ENCODE measurements at places on chromosomes 3 and 15. TPM values are rescaled to one million over a fixed set of nuclear protein-coding genes. Genes with fewer than 3 reads are reported as not detected.
A peak's percentile ranks its signal among the peaks of the same experiment; 100 is the strongest.

- DNase-seq = peak; percentile 96
Observed at GRCh38 chr3:44729384-44729910, at the start of gene ZNF501. Gene ZNF501 (plus strand): TSS chr3:44729635. CDS start chr3:44734422, 4,787 bp downstream.

The ACY1 gene
- 133 TPM for total RNA-seq

The SERINC4 gene
- 0.16 TPM for total RNA-seq

GRCh38 chr3:160804762-160805161 is 48.7 kb downstream of the PPM1L start:
- no peak for DNase-seq

- no peak for DNase-seq
Observed at GRCh38 chr3:139521144-139521543, 18.4 kb downstream of the RBP1 start.

DNA sequence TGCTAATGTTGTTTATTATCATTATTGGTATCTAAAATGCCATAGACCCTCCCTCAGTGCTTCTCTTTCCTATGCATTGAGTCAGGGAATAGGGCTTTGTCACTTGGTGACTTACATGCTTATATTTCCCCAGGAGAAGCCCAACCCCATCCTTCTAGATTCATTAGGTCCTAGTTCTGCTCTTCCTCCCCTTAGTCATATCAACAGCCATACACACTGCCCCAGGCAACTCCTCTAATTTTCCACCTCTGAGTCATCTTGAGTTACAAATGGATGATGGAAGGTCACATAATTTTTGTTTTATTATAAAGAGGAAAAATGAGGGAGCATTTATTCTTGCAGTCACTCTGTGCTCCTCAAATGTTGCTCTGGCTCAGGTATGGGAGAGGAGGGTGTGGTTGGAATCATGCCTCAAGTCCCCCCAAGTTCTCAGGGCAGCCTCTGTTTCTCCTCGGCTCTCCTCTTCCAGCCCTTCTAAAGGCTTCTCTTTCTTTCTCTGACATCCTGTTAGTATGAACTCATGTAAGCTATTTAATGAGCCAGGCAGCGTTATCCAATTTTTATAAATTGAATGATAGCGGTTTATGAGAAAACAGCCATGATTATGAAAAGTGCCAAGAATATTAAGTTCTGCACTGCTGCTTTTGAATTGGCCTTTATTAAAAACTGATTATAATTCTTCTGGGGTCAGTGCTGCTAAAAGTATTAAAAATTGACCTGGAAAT is 45.6 kb upstream of the FSTL1 start:
- DNase-seq = no peak

The THSD4 gene
- 27.1 TPM for total RNA-seq

The ADCY5 gene
- 72.6 TPM for total RNA-seq

The ECE2 gene
- total RNA-seq = 0.19 TPM

GRCh38 chr3:37219266-37219665 is 44.9 kb upstream of the LRRFIP2 start:
- DNase-seq = no peak

The VEPH1 gene
- total RNA-seq = 6.3 TPM

- DNase-seq = no peak
Observed at GRCh38 chr15:69225355-69226022, 65.1 kb downstream of the GLCE start.

- no peak for DNase-seq
Observed at GRCh38 chr3:82005266-82005665, 243.8 kb upstream of the GBE1 start.

- no peak for DNase-seq
Observed at GRCh38 chr15:79140846-79141570, 50.4 kb upstream of the RASGRF1 start.

DNA sequence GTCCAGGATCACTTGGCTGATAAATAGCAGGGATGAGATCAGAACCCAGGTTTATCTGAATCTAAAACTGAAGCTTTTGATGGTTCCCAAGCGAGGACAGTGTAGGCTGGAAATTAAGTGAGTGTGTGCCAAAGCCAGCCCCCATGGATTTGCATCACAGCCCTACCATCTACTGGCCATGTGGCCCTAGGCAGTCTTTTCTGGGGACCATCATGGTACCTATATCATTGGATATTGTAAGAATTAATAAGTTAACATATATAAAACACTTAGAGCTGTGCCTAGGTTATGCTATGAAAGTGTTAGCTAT is 32.8 kb upstream of the SSR3 start:
- DNase-seq = no peak

DNA sequence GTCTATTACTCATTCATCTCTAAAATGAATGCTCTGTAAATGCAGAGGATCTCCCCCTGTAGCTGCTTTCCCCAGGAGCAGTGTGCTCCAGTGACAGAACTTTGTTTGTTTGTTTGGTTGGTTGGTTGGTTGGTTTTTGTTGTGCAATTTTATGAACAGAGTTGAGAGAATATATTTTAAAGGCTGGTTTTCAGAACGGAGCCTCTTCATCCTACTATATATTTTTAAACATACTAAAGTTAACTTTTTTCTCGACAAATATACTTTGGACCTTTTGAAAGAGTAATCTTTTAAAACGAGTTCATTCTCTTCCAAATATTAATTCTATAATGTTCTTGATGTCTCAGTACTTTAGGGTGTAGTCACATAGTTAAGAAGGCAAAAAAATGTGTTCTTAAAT is 20.2 kb downstream of the RYR3 start:
- DNase-seq = no peak

The TNFAIP8L3 gene
- total RNA-seq = 8.2 TPM

- DNase-seq = no peak
Observed at GRCh38 chr3:155554777-155555451, 190.0 kb downstream of the PLCH1 start.

GRCh38 chr3:116155841-116156240 is 289.4 kb downstream of the LSAMP start:
- no peak for DNase-seq

DNA sequence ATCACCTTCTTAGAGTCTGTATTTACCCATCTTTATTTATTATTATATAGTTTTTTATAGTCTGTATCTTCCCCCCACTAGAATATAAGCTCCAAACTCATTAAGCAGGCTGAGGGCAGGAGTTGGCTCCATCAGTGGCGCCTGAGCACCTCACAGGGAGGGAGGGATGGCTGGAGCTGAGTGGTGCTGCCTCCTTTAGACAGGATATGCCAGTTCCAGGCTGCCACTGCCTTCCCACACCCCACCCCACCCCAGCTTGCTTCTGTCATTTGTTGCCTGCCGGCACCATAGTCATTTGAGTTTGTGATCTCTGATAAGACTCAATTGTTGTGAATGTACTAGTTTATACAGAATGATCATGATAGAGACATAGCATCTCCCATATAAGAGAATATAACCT is 85.5 kb downstream of the KLHL25 start:
- DNase-seq = no peak

DNA sequence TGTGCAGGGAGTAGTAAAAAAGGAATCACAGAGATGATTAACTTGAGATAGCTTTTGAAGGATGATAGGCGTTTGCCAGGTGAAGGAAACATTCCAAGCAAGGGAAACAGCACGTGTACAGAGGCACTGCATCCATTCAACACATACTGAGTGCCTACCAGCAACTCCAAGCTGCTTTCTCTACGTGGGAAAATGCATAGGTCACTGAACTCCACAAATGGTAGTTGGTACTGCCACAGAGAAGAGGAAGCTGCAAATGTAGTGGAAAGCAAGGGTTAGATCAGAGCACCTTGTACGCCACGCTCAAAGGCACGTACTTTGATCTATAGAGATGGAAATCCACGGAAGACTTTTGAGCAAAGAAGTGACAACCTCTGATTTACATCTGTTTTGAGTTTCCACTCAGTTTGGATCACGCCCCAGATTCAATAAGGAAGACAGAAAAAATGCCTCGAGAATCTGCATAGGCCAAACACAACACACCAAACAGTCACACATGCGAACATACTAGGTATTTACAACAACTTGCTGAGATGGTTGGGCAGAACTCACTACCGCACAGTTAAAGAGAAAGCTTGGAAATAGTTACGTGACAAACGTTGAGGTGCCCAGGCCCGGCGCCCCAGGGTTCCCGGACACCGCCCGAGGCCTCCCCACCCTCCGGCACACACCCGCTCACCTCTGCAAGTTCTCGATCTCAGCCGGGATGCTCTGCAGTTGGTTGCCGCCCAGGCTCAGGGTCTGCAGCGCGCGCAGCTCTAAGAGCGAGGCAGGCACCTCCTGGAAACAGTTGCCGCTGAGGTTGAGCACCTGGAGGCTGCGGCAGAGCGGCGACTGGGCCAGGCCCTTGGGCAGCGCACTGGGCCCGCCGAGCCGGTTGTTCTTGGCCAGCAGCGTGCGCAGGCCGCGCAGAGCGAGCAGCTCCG is 826 bp downstream of the LRRC58 start:
- no peak for DNase-seq

DNA sequence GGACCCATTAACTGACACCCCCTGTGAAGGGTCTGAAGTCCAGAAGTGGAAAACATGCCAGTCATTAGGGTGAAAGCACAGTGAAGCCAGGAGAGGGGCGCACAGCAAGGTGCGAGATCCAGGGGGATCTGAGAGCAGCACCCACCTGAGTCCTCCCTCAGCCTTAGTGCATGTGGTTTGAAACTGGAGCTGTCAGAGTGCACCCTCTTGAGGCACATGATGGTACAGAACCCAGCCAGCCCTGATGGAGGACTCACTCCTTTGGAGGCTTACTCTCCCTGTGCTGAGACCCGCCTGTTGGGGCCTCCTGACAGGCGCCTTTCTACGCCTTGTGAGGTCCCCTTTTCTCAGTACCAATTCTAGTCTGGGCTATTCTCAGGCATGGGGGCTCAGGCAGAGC is 77.8 kb downstream of the IL20RB start:
- no peak for DNase-seq

- peak; percentile 63 for DNase-seq
Observed at GRCh38 chr3:31448035-31448881, 84.5 kb upstream of the STT3B start.

The HDC gene
- total RNA-seq = 0.52 TPM

The PLSCR2 gene
- 0.82 TPM for total RNA-seq

The KCNAB1 gene
- total RNA-seq = 1.2 TPM

- DNase-seq = no peak
Observed at GRCh38 chr3:58464866-58465265, 27.0 kb upstream of the KCTD6 start.

The ACOX2 gene
- total RNA-seq = 48.9 TPM

The ADAMTS17 gene
- 5.2 TPM for total RNA-seq

The GUCA1C gene
- not detected for total RNA-seq

GRCh38 chr15:31070867-31071266 is 30.7 kb downstream of the TRPM1 start:
- no peak for DNase-seq

The FOXB1 gene
- total RNA-seq = not detected

DNA sequence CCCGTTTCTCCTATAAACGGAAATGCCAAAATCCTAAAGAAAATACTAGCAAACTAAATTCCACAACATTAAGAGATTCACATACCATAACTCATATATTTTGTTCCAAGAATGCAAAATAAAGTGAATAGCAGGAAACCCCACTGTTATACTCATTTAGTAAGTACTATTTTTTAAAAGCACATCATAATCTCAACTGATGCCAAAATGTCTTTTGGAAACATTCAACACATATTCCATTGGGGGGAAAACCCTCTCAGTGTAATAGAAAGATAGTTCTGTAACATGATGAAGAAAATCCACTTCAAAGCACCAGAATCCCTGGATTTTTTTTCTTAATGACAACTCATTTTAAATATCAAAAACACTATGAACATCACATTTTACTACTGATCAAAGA is 93.0 kb upstream of the EIF1B start:
- DNase-seq = no peak

GRCh38 chr3:156478891-156479290 is 76.0 kb downstream of the SSR3 start:
- DNase-seq = no peak

GRCh38 chr15:34284937-34285336 is 52.6 kb downstream of the SLC12A6 start:
- DNase-seq = no peak

DNA sequence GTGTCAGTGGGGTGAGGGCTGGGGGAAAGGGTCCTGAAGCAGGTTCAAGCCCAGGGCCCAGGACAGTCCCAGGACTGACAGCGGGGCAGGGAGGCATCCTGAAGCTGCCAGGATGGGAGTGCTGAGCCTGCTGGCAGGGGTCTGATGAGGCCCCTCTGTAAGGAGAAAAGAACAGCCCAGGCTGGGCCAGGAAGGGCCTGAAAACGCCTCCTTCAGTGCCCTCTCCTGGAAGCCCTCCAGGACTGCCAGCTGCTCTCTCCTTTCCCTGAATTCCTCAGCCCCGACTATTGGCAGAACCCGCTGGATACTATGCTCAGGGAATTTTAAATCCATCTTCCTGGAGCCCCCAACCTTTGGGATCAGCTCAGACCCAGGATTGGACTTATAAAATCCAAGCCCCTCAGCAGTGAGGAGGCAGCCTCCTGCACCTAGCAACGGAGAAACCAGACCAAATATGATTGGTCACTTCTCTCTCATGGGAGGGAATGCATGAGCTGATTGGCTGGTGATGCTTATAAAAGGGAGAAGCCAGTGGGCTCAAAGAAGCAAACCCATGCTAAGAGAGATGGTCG is 203.5 kb upstream of the LINGO1 start:
- DNase-seq = no peak

The IL1RAP gene
- total RNA-seq = 4.8 TPM

The PRR23B gene
- not detected for total RNA-seq

The MEIS2 gene
- total RNA-seq = 8.9 TPM

DNA sequence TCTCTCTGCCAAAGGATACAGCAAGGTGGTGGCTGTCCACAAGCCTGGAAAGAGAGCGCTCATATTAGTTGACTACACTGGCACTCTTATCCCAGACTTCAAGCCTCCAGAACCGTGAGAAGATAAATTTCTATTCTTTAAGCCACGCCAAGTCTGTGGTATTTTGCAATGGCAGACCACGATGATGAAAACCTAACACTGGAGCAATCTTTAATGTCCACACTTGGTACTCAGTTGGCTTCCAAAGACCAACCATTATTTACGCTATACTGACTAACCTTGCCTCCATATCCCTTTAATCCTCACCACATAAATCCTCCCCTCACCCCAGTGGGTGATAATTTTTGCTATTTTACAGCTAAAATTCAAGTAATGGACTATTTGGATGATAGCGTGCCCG is 16.9 kb upstream of the LACTB start:
- DNase-seq = no peak

DNA sequence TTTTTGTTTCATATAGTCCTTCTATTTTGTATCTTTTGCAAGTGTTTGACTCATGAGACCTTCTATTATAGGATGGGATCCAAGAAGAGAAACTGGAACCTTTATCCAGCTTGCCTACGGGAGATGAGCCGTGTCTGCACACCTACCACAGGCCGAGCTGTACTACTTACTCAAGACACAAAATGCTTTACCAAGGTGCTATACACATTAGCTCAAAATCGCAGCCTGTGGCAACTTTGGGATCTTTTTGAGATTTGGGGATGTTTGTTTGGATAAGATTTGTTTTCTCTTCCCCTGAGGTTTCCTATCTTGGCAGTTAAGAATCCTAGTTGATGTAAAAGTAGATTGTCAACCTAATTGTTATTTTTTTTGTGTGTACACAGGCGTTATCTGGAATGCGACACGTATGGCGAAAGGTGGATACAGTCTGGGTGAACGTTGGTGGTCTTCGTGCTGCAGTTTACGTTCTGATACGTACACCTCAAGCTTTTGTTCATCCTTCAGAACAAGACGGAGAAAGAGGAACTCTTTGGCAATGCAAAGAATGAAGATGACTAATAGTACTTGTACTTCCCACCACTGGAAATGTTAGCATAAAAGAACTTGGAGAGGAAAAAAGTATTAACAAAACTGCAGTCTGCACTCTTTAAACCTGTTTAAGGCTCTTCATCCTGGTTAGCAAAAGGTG is 13.1 kb upstream of the SETD5 start:
- no peak for DNase-seq
